Stimulated activated CD4-positive, alpha-beta T cell treated with anti-CD3 and anti-CD28 coated beads, Interleukin-1b, Interleukin-23, amount 100 ng/mL, for 1 hour (primary cell): ENCODE measurements at places on chromosomes 11 and 22.

DNA sequence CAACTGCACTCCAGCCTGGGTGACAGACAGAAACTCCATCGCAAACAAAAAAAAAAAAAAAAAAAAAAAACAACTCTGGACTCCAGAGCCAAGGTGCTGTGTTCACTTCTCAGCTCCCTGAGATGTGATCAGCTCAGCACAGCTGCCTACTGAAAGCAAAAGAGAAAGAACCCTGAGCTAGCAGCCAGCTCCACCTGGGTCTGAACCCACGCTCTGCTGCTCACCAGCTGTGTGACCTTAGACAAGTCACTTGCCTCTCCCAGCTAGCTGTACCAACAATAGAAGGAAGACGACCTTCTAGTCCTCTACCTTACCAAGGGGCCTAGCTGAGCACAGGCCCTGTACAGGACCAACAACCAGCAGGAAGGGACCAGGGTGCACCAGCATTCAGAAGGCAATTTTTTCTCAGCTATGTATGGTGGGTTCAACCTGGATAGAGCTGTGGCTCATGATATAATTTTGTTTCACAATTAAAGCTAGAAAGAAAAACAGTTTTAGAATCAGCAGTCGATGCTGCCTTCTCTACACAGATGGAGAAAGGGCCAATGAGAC lies 3.8 kb downstream of the DGCR2 start:
- no peak for DNase-seq

GRCh38 chr22:46043339-46043738 lies 66.4 kb upstream of the WNT7B start:
- DNase-seq: no peak

GRCh38 chr22:47284822-47285221 lies 522.4 kb downstream of the TBC1D22A start:
- DNase-seq: no peak

DNA sequence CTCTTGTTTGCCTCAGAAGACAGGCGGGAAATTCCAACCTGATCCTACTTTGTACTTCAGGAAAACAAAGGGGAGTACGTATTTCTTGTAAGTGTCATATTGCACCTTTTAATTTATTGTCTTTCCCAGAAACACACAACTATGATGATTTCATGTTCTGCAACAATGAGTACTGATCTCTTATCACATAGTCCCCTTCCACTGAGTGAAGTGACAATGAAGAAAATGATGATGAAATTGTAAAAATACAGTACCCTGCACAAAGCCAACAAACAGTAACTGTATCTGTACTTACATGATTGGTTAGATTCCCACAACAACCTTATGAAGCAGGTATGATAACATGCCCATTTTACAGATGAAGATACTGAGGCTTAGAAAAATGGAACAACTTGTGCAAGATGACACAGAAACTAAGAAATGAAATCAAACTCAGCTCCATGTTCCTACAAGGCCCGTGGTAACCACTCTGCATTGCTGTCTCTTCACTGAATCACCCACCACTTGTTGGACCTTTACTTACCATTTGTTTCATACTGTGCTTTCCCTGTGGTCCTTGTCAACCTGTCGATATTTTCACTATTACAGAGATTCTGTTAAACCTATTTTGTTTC lies 37.5 kb downstream of the SLC1A2 start:
- DNase-seq: no peak

DNA sequence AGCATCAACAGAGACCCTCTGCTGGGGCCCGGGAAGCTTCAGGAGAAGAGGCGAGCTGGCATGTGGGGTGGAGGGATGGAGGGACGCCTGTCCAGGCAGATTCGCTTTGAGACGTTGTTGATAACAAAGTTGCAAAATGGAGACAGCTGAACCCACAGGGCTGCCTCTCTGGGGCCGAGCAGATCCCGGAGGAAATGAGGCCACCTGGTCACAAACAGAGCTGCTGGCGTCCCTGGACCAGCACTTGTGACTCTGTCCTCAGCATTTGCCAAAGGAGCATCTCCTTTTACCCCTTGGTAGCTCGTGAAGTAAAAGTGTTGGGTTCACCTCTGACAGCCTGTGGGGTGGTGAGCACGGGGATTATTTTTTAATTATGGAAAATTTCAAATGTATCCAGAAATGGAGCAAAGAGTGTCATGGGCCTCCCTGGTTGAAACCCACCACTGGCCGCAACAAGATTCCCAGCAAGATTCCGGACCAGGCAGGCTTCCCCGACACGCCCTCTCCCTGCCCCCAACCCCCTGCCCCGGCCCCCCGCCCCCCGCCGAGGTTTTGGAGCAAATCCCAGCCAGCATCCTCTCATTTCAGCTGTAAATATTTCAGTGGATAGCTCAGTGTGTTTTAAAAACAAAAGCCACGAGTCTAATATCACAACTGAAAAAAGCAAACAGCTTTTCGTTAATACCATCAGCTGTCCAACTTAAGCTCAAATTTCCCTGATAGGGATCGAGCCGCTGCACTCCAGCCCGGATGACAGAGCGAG lies 20.3 kb downstream of the GRAMD4 start:
- DNase-seq: no peak

DNA sequence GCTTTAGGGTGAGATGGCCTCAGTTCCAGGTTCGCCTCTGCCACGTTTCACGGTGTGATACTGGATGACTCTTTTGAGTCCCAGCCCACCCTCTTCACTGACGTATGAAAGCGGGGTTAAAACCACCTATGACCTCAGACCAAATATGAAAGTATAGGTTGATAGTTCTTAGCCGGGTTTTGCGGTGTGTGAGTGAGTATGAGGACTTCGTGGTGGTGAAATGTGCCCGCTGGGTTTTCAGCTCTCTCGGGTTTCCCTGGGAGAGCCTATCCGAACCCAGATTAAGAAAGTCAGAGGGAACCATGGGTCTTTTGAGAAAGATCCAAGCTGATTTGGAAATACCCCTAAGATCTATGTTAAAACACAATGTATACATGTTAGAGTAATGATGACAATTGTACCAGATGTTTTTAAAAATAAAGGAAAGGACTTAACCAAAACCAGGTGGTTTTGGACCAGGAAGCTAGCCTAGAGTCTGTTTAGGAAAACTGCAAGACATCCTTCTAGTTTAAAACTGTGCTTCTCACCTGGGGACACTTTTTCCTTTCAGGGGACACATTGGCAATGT lies 25.8 kb upstream of the ST3GAL4 start:
- DNase-seq: no peak

GRCh38 chr22:45376009-45376408 lies 37.4 kb downstream of the SMC1B start:
- DNase-seq: no peak

DNA sequence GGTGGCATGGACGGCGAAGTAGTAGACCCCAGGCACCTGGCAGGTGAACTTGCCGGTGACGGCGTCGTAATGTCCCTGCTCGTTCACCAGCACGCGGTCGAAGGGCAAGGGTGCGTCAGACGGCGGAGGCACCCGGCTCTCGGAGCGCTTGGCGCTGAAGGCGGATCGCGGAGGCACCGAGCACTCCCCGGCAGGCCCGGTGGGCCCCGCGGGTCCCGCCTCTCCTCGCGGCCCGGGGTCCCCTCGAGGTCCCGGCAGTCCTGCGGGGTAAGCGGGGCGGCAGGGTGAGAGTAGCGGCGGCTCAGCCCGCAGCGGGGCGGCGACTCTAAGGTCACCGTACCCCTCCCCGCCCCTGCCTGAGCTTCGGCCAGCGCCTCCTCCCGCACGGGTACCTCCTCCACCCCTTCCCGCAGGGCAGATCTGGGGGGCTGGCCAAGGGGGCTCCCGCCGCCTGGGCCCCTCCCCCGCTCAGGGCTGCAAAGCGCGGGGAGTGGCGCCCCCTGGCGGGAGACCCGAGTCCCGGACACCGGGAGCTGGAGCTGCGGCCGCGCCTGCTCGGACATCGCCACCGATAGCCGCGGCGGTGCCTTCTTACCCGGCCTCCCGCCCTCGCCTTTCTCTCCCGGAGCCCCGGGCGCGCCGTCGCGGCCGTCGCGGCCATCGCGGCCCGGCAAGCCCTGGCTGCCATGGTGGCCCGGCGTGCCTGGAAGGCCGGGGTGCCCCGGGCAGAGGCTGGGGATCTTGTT lies 921 bp downstream of the C1QTNF5 start:
- no peak for DNase-seq

- no peak for DNase-seq
Measured at GRCh38 chr11:63673579-63673978, 2.4 kb upstream of the ATL3 start.

- DNase-seq: no peak
Measured at GRCh38 chr22:27799827-27800249, 1.7 kb downstream of the MN1 start.

DNA sequence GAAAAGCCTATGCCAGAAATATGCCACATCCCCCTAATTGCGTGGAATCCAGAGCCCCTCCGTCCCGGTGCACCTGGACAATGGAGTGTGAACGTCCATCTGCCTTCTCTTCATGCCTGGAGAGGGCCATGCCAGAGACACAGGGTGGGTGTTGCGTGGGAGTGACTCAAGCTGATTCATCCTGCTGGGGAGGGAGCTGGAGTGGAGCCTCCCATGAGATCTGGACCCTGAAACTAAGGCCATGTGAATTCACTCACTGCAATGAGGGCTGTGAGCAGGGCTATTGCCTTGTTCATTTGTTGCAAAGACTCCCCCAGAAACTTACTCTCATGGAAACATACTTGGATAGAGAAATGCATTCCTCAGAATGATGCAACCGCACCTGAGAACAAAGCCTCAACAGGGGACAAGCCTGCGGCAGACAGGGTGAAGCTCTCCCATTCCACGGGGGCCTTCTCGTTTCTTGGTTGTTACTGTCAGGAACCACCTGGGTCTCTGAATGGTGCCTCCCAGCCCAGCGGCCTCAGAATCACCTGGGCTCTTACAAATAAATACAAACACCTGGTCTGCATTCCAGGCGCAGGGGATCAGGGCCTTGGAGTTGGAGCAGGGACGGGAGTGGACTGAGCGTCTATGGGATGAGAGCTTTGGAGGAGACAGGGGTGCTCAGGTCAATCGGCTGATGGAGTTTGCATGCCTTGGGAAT lies 1031.2 kb downstream of the BRD1 start:
- no peak for DNase-seq

DNA sequence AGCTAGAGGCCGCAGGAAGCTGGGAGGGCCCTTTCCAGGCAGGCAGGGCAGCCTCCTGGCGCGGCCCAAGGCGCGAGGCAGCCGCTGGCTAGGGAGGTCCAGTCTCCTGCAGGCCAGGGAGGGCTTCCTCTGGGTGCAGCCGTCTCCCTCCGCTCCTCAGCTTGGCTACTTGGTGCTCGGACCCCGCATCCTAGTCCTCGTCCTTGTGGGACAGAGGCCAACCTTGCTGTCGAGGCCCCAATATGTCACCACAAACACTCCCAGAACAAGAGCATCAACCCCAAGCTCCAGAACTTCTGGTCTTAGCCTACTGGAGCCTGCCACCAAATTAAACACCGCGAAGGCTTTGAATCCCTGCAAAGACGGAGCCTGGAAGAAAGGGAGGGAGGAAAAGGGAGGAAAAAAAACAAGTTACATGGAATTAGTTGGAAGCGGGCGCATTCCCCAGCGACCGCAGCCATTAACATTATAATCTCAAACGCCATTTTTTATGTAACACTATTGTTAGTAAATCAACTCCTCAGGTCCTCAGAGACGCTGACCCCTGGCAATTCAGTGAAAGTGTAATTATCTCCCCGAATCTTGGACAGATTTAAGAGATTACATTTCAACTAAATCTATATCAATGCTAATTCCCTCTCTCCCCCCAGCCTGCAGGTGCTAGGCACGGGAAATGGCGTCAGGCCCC lies 12.7 kb upstream of the PAX6 start:
- DNase-seq: no peak

GRCh38 chr11:92257536-92257935 lies 32.9 kb downstream of the FAT3 start:
- DNase-seq: no peak

GRCh38 chr11:36273110-36273509 lies 16.1 kb downstream of the COMMD9 start:
- DNase-seq: no peak

GRCh38 chr11:11108026-11108425 lies 245.0 kb downstream of the CSNK2A3 start:
- no peak for DNase-seq

- DNase-seq: no peak
Measured at GRCh38 chr11:94732617-94733281, 35.4 kb upstream of the AMOTL1 start.

DNA sequence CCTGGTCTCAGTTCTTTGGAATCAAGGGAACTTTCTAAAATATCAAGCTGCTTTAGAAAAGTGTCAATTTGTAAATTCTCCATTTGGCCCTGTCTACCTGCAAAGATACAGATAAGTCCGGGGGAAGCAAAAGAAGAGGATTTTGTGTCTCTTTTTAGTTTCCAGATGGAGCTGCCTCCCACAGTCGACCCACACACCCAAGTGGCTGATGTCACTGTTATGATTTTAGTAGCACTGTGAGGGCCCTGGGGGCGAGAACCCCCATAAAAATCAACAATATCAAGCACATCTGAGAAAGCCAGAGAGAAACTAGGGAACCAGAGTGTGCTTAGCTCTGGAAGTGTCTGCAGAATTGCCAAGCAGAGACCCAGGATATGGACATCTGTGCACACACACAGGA lies 212.7 kb downstream of the LARGE1 start:
- no peak for DNase-seq

DNA sequence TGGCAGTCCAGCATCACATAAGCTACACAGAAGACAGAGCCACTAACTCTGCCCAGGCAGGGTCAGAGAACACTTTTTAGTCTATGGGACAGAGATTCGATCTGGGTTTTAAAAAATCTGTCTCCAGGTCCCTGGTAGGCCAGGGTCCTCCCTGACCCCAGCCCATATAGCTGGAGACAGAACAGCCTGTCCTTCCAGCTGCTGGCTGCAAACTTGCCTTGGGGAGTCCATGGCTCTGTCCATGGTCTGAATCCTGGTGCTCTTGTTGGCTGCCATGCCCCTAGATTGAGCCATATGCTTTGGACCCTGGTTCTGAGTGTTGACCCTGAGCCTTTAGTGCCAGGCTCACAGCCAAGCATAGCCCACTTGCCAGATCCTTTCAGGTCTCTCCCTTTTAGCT lies 13.3 kb upstream of the LIPT2 start:
- DNase-seq: no peak

GRCh38 chr22:32987081-32987631 lies 71.0 kb downstream of the SYN3 start:
- no peak for DNase-seq

- DNase-seq: no peak
Measured at GRCh38 chr22:39684702-39685281, 114.2 kb downstream of the CACNA1I start.

DNA sequence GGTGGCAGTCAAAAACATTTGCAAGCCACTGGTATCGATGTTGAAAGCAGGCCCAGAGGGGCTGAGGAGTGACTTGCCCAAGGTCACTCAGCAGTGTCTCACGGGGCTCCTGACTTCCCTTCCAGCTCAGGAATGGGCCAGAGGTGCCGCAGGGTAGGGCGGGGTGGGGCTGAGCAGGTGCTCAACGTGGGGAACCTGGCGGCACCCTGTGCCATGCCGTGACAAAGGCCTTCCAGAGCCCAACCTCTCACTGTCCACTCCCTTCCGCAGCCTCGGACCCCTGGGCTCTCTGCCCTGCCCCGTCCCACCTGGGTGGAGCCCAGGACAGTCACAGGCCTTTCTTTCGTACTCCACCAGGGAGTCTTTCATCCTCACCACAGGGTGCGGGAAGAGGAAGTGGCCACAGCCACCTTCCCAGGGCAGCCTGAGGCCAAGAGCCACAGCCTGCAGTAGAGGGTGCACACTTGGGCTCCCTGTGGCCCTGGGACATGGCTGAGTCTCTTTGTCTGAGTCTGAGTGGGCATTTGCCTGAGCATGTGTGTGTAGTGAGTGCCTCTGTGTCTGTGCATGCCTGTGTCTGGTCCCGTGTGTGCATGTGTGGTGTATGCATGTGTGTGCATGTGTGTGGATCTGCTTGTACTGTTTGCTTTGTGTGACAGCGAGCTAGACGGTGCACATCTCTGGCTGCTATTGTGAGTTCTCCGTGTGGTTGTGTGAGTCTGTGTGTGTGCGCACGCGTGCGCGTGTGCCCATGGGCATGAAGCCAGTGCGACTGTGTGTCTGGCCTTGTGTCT lies 6.0 kb upstream of the LIF start:
- no peak for DNase-seq
